ENCODE measurements at places on chromosomes 3 and 15.

DNA sequence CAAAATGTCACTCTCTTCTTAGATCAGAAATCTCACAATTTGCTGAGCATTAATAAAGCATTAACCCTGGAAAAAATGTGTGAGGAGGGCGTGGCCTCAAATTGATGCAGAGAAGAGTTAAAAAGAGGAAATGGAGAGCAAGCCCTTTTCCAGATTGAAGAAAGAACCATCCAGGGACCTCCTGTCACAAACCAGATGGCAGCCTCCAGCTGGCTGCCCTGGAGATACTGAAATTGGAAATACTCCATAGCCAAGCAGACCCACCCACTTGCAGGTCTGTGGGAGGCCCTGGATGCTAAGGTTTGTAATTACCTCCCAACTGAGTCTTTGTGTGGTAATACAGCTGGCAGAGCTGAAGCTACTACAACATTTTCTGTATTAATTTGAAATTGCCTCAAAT, 214.9 kb downstream of the IL20RB start:
- no peak for DNase-seq

GRCh38 chr15:68700455-68701123, 120.1 kb downstream of the ANP32A start:
- no peak for DNase-seq

DNA sequence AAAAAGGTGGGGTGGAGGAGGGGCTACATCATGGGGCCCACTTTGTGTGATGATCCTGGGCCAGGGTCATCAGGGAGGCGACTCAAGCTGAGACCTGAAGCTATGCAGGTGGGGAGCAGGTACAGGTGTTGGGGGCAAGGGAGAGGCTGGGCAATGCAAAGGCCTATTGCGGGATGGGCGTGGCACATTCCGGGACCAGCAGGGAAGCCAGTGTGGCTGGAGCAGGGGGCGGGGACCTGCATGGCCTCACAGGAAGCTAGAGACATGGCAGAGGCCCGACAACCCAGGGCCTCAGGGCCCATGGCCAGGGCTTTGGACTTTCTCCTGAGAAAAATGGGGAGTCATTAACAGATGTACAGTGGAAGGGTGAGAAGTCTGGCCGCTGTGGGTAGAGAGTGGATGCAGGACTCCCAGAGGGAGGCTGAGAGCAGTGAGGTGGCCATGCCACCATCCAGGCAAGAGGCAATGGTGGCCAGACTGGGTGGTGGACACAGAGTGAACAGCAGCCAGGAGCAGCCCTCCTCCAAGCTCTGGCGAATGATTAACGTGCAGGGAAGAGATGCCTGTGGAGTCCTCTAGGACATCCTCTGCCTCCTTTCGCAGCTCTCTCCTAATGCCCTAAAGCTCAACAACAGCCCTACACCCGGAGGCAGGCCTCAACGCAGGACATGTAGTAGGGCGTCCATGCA, 122.6 kb upstream of the ATP2B2 start:
- no peak for DNase-seq

- DNase-seq, result no peak
These were observed 54.9 kb downstream of the TBC1D5 start for GRCh38 chr3:17687566-17687965.

DNA sequence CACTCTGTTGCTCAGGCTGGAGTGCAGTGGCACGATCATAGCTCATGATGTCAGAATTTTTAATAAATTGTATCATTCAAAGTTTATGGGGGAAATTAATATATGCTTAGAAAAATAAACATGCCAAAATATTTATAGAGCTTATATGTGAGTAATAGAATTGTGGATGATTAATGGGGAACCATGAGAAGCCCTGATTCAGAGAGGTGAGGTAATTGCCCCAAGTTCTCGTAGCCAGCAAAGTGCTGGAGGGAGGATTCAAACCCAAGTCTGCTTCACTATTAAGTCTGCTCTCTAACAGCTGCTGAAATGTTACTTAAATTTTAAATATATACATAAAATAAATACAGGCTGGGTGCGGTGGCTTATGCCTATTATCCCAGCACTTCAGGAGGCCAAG, 26.2 kb upstream of the IGF2BP2 start:
- DNase-seq, result no peak

DNA sequence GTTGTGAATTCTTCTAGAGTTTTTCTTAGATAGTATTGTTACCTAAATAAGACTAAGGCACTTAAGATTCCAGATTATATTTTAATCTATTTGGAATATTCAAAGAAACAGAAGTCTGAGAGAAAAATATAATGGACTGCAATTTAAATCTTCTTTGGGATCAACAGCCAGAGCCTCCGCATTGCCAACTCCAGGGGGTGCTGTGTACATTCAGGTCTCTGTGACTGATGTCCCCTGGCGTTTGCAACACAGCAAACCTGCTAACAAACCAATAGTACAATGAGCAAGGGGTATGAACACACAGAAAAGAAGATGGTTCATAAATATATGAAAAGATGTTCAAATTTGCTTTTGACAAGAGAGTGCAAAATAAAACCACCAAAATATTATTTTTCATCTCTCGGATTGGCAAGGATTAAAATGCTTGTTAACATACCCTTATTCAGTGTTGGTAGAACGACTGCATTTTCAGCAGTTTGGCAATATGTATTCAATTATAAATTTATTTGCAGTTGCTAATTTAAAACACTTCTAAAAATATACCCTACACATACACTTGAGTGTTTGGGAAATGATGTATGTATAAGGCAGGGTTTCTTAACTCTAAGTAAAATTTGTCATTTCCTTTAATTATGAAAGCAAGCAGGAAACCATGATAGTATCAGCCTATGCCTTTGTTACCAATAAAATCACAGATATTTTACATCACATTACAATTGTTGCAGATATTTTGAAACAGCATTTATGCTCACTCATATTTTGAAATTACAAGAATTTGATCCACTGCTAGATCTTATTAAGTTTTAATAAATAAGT, 16.1 kb upstream of the TM4SF1 start:
- no peak for DNase-seq

DNA sequence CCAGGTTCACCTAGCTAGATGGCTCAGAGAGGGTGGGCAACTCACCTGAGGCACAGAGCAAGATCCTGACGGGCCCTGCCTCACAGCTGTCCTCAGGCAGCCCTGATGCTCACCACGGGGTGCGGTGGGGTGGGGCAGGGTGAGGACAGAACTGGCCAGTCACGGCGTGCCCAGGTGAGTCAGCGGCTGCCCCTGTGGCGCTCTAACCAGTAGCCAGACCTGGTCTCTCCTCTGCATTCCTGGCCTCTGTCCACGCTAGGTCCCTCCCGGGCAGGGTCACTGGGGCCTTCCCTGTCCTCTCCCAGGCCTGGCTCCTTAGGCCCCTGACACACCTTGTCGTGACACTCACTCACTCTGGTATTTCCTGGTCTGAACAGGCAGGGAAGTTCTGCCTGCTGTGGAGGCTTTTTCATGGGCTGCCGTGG, 901 bp downstream of the ALS2CL start:
- no peak for DNase-seq

DNA sequence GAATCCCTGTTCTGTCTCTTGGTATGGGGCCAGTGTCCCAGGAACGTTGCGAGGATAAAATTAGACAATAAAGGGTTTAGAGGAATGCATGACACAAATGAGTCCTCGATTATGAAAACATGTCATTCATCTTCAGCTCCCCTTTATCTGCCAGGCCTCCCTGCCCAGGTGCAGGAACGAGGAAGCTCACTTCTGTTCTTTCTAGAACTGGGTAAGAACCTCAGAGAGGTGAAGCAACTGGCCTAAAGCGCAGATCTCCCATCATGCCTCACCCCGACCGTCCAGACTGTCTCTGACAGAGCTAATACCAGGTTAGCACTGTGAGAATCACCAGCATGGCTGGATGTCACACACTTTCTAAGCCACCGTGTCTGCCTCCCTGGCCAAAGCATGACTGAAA, 1.5 kb upstream of the ITIH1 start:
- DNase-seq, result no peak

GRCh38 chr3:192570821-192571791, 156.2 kb downstream of the FGF12 start:
- DNase-seq, result no peak

GRCh38 chr3:80983753-80984152, 777.7 kb downstream of the GBE1 start:
- no peak for DNase-seq

GRCh38 chr3:107993771-107994170, 97.1 kb downstream of the CD47 start:
- DNase-seq, result no peak

- no peak for DNase-seq
These were observed 1.1 kb upstream of the GP9 start for GRCh38 chr3:129059311-129059958.

- no peak for DNase-seq
These were observed 52.4 kb downstream of the EEFSEC start for GRCh38 chr3:128205558-128206145.

- DNase-seq, result no peak
These were observed 33.0 kb upstream of the SLC12A8 start for GRCh38 chr3:125245521-125245920.

DNA sequence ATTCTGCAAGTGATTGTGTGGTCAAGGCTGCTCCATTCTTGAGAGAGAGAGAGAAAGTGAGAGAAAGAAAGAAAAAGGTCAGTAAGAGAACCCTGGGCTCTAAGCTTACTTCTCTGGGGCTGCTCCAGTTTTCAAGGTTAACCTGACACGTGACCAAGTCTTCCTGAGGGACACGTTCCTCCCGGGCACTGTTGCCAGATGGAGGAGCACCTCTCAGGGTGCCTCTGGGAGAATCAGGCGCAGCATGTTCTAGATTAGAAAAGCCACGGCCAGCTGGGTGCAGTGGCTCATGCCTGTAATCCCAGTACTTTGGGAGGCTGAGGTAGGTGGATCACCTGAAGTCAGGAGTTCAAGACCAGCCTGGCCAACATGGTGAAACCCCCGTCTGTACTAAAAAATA, 60.8 kb downstream of the ITGA11 start:
- no peak for DNase-seq

DNA sequence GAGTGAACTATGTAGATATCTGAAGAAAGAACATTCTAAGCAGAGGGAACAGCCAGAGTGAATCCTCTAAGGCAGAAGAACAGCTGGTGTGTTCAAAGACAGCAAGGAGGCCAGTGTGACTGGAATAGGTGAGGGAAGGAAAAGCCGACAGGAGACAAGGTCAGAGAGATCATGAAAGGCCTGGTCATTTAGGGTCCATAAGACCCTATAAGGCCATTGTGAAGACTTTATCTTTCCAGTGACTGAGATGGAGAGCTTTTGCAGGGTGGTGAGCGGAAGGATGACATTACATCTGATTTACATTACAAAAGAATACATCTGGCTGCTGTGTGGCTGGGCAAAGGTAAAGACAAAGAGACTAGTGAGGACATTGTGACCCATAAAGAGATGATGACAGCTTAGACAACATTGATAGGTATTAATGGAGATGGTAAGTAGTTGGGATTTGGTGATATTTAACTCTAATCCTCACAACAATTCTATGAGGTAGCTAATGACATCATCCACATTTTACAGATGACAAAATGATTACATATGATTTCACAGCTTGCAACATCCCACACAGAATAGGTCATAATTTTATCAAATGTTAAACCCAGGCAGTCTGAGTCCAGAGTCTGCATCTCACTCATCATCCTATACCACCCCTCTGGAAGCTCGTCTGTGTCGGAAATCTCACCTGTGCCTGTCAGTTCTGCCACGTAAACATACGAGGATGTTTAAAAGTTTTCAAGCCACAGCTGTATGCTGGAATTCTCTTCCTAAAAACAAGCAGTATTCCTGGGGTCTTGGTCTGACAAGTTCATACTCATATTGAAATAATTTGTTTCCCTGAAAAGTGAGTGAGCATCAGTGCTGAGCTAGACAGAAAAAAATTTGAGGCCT, 70.2 kb upstream of the PIK3R4 start:
- no peak for DNase-seq

DNA sequence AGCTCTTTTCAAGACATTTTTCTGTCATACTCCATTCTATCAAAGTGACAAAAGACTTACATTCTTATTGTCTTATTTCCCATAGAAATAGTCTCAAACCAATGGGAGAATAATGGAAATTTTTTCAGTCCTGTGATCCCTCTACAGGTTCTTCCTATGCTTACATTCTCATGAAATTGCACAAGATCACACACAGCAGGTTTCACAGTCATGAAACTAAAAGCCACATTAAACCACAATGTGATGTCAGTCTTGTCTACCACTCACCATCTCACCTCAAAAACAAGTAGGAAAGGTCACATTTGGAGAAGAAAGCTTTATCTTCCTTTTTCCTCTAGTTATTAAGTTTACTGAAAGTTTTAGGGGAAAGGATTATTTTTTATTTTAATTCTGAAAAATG, 161.0 kb upstream of the RORA start:
- DNase-seq, result no peak

DNA sequence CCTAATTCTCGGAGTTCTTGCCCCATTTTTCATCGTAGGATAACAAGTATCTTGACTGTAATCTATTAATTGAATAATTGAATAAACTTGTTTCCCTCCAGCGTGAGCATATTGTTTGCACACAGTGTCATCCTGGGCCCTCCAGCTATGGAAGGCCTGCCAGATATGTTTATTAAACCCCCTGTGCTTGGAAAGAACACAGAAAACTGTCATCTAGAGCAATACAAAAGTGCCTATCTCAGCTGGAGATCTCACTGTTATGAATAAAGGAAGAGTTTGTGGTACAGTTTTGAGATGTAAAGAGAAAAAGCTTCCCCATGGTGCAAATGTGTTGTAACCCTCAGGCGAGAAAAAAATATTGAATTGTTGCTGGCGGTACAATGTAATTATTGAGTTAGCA, 405.9 kb downstream of the SOX2 start:
- no peak for DNase-seq

GRCh38 chr15:72820278-72820677, 36.7 kb upstream of the ADPGK start:
- no peak for DNase-seq

All from stimulated activated CD4-positive, alpha-beta T cell treated with anti-CD3 and anti-CD28 coated beads, Interleukin-2, amount 100 ng/mL, for 4 hours (primary cell).